ENCODE measurements at places on chromosomes 6 and 20.
A peak's percentile ranks its signal among the peaks of the same experiment; 100 is the strongest.

DNA sequence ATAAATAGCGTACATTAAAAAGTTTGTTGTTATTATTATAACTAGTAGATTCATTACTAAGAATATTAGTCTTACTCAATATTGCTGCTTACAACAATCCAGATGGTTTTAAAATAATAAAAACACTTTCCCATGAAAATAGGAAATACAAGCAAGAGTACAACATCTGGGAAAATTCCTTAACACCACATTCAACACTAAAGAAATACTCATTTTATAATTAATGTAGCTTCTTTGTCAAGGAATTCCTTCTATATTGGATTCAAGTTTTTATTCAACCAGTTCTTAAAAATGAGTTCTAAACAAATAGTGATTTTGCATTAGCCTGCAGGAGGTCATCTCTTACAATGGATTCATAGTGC lies 650.3 kb upstream of the SLC35B3 start:
- DNase-seq, result no peak

DNA sequence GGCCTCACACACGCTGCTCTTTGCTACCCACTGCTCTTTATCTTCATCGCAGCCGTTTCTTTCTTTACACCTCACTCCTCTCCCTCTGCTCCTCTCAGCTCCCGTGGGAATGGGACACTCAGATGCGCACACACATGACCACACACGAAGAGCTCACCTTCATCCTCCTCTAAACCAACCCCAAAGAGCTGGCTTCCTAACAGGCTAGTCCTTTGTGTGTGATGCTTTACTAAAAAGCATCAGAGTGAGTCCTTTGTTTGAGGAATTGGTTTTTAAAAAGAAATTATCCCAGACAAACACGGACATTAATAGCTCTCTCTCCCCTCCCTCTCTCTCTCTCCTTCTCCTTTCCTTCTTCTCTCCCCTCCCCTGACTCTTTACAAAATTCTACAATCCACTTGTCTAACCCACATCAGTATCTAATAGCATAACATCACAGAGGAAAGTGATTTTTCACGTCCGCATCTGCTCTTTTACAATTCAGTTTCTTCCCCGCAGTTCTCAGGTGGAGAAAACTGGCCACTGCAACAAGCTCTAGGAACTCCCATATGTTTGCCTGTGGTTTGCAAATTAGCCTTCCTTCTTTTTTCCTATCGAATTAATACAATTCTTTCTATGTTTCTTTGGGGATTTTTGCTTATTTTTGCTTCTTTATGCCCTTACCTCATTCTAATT lies 306.8 kb upstream of the CNR1 start:
- no peak for DNase-seq

DNA sequence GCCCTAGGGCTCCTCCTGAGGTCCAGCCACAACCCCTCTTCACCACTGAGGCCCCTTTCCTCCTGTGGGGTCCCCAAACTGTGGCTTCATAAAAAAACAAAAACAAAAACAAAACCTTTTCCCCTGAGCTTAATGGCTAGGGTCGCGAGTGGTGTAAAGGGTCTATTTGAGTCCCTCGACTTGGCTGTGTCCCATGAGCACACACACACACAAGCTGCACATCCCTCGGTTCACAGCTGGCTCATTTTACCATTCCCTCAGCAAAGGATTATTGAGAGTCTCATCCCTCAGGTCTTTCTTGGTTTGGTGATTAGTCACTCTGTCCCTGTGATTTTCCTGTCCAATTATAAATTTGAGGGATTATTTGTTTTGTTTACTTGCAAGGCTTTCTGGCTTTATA lies 206.1 kb upstream of the SASH1 start:
- no peak for DNase-seq

- no peak for DNase-seq
Observed at GRCh38 chr20:6122111-6122872, 538 bp downstream of the FERMT1 start.

GRCh38 chr6:55276745-55277530 lies 50.3 kb upstream of the GFRAL start:
- no peak for DNase-seq

DNA sequence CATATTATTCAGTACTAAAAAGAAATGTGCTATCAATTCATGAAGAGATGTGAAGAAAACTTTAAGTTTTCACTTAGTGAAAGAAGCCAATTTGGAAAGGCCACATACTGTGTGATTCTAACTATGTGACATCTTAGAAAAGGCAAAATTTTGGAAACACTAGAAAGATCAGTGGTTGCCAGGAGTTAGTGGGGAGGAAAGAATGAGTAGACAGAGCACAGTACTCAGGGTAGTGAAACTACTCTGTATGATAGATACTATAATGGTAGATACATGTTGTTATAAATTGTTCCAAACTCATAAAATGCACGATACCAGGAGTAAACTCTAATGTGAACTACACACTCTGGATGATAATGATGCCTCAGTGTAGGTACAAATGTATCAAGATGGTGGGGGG lies 14.2 kb downstream of the NCOA3 start:
- no peak for DNase-seq

DNA sequence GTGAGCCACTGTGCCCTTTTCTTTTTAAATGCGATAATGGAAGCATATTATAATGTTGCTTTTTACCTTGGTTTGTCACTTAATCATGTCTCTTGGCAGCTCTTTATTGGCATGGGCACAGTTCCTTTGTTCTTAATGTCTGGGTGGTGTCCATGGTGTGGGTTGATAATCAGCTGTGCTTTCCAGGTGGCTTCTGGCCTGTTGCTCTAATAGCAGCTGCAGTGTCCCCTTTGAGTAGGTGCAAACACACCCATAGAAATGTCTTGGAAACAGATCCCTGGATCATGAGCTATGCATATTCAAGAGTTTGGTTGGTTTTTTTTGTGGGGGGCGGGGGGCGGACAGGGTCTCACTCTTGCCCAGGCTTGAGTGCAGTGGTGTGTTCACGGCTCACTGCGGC lies 29.9 kb downstream of the EFCAB8 start:
- no peak for DNase-seq

DNA sequence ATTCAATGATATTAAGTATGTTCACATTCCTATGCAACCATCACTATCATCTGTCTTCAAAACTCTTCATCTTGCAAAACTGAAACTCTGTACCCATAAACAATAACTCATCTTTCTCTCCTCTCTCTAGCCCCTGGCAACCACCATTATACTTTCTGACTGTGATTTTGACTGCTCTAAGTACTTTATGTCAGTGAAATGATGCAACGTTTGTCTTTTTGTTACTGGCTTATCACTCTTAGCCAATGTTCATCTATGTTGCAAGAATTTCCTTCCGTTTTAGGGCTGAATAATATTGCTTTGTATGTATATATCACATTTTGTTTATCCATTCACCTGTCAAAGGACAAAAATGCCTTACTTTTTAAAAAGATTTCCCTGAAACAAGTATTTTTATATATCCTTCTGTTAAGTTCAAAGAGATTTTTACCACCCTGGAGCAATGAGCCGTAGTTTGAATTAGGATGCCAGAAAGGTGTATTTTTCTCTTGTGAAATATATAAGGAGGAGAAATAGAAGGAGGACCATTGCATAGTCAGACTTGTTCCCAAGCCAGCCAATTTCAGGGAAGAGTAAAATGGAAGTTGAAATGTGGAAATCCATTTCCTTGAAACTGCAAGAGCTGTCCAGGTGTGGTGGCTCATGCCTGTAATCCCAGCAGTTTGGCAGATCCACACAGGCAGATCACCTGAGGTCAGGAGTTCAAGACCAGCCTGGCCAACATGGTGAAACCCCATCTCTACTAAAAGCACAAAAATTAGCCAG lies 4.0 kb upstream of the CGAS start:
- DNase-seq, result no peak

DNA sequence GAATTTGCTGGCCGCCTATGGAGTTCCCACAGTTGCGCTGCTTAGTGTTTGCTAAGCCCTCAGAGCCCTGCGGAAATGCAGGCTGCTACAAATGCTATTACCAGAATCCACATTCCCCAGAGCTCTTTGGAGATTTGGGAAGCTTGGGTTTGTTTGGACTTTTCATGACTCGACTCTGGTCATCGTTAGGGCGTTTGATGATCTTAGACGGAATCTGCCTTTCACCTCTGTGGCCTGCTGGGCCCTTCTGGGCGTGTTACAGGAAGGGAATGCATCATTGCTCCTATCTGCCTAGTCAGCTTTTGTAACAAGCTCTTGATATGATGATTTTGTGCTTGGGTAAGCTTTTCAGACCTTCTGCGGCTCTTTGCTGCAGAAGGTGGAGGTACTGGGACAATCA lies 50.8 kb downstream of the EYA2 start:
- peak; percentile 50 for DNase-seq

- DNase-seq, result no peak
Observed at GRCh38 chr6:14447240-14447639, 329.7 kb downstream of the CD83 start.

All from tibial nerve (tissue), 4 donors.